ENCODE measurements at places on chromosomes 11 and 22. TPM values are rescaled to one million over a fixed set of nuclear protein-coding genes. Genes with fewer than 3 reads are reported as not detected.

Gene CD248
- not detected for total RNA-seq

Gene SF1
- total RNA-seq = 53.3 TPM

Gene APBB1
- total RNA-seq = 46.2 TPM

- DNase-seq = peak; percentile 80
These were observed 7.7 kb downstream of the LPXN start for GRCh38 chr11:58567889-58568512.
